Activated T-cell treated with anti-CD3 and anti-CD28 coated beads, Interleukin-2, amount 50 U/mL, for 48 hours (primary cell): ENCODE measurements at places on chromosomes 3 and 15.

- no peak for DNase-seq
These were observed 153.7 kb upstream of the HES1 start for GRCh38 chr3:193982258-193982659.

DNA sequence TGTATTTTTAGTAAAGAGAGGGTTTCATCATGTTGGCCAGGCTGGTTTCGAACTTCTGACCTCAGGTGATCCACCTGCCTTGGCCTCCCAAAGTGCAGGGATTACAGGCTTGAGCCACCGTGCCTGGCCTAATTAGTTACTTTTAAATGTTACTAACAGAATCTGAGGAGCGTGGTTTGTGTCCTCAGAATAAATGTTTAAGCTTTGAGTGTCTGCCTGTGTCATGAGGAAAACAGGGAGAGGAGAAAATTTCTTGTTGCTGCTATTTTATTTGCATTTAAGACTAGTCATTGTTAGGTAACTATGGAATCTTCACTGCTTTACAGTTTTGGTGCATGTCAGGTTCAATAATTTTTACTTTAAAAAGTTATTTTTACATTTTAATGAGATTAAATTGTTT, 68.8 kb downstream of the TCF12 start:
- no peak for DNase-seq

GRCh38 chr3:187975561-187976364, 178.2 kb upstream of the LPP start:
- peak; percentile 68 for DNase-seq

GRCh38 chr3:178518660-178519396, 17.4 kb upstream of the KCNMB2 start:
- no peak for DNase-seq

GRCh38 chr3:128313071-128313725, 153.5 kb downstream of the DNAJB8 start:
- DNase-seq: peak; percentile 4

DNA sequence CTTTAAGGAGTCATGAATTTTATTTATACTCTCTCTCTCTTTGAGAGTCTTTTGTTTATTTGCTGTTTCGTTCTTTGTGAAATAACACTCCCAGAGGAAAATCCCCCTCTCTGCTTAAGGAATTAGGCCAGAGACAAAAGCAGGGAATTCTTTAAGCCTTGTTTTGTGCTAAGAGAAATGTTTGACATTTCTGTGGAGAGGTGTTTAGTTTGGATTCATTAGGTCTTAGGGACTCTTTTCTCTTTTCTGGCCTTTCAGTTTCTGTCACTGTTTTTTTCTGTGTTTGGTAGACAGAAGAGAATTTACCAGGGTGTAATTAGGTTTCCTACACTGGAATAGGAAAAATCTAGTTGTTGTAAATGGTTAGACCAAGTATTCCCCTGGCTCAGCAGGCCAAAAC, 241.8 kb upstream of the NR2F2 start:
- DNase-seq: no peak
